Subcutaneous adipose tissue (tissue), 4 donors: ENCODE measurements at places on chromosomes 16 and 17. TPM values are rescaled to one million over a fixed set of nuclear protein-coding genes. Genes with fewer than 3 reads are reported as not detected.

The SLC16A13 gene
- not detected for total RNA-seq

The ITGB4 gene
- 5.1 TPM for total RNA-seq

The STAT5A gene
- total RNA-seq, result 198 TPM

The DNAJC7 gene
- total RNA-seq, result 77.9 TPM

The AANAT gene
- not detected for total RNA-seq

The TAT gene
- not detected for total RNA-seq

The CDH15 gene
- total RNA-seq, result not detected

The TBC1D3G gene
- 3.1 TPM for total RNA-seq

The ITGA2B gene
- total RNA-seq, result not detected

The HIC1 gene
- 26.8 TPM for total RNA-seq

The CDK3 gene
- total RNA-seq, result 10.2 TPM

The BCAR1 gene
- total RNA-seq, result 14.7 TPM

The CAPN15 gene
- total RNA-seq, result 14.3 TPM

The IL21R gene
- not detected for total RNA-seq

The ADCY7 gene
- total RNA-seq, result 40.5 TPM

The B4GALNT2 gene
- not detected for total RNA-seq

The PYY gene
- not detected for total RNA-seq

The HSD17B1 gene
- total RNA-seq, result 0.85 TPM

The KRT33B gene
- total RNA-seq, result not detected

The TP53TG3F gene
- total RNA-seq, result not detected

The P2RX1 gene
- 2.2 TPM for total RNA-seq

The AOC3 gene
- 120 TPM for total RNA-seq

The SLC25A11 gene
- 25.3 TPM for total RNA-seq

The PRSS21 gene
- total RNA-seq, result not detected

The MYH13 gene
- total RNA-seq, result not detected

The CBFA2T3 gene
- total RNA-seq, result 0.68 TPM

The GAST gene
- total RNA-seq, result not detected

The ZNF597 gene
- 2.4 TPM for total RNA-seq

The KRT15 gene
- not detected for total RNA-seq

The CRYM gene
- total RNA-seq, result 1.9 TPM

The HOXB5 gene
- 0.51 TPM for total RNA-seq

The AGRP gene
- total RNA-seq, result not detected

The ZFP3 gene
- total RNA-seq, result 5.9 TPM

The TVP23A gene
- total RNA-seq, result not detected

The CCL22 gene
- not detected for total RNA-seq

The EPN3 gene
- total RNA-seq, result not detected

The PIPOX gene
- 0.98 TPM for total RNA-seq

The GPR142 gene
- total RNA-seq, result not detected

The NLRC5 gene
- total RNA-seq, result 31.0 TPM

The TPPP3 gene
- 2.9 TPM for total RNA-seq

The ABCA10 gene
- 32.8 TPM for total RNA-seq

The PPY gene
- total RNA-seq, result not detected

The GINS2 gene
- 0.68 TPM for total RNA-seq

The VAT1L gene
- total RNA-seq, result not detected

The ALDOA gene
- total RNA-seq, result 526 TPM

The CSH2 gene
- not detected for total RNA-seq

The TCAP gene
- 0.33 TPM for total RNA-seq

The NPB gene
- 0.17 TPM for total RNA-seq

The DRC3 gene
- total RNA-seq, result 0.85 TPM

The KRTAP4-6 gene
- not detected for total RNA-seq

The FBXL16 gene
- total RNA-seq, result not detected

The EVPLL gene
- not detected for total RNA-seq

The ESRP2 gene
- total RNA-seq, result 1.1 TPM

The MYH11 gene
- total RNA-seq, result 43.7 TPM

The WNT3 gene
- total RNA-seq, result 0.16 TPM

The RNF227 gene
- total RNA-seq, result 2.1 TPM

The OVCA2 gene
- total RNA-seq, result 29.9 TPM

The GABARAPL2 gene
- total RNA-seq, result 99.1 TPM
